Articular chondrocyte of knee joint (primary cell): ENCODE measurements at places on chromosomes 12 and 14. TPM values are rescaled to one million over a fixed set of nuclear protein-coding genes. Genes with fewer than 3 reads are reported as not detected.

The NPAS3 gene
- total RNA-seq, result 0.43 and 0.78 TPM in 2 replicates

The CMKLR1 gene
- 68.3 and 121 TPM in 2 replicates for total RNA-seq

The HOXC9 gene
- total RNA-seq, result 8.3 and 9.8 TPM in 2 replicates

The FRS2 gene
- 103 and 111 TPM in 2 replicates for total RNA-seq

The GLI1 gene
- total RNA-seq, result 0.11 and 0.26 TPM in 2 replicates

The EXOC3L4 gene
- 0.26 TPM in 1 of 2 replicates, not detected in the other for total RNA-seq

The ABHD12B gene
- not detected in 2 replicates for total RNA-seq

The PRB2 gene
- not detected in 2 replicates for total RNA-seq

The SLC38A4 gene
- 5.4 and 8.1 TPM in 2 replicates for total RNA-seq
